ENCODE measurements at places on chromosomes 1 and 21.

DNA sequence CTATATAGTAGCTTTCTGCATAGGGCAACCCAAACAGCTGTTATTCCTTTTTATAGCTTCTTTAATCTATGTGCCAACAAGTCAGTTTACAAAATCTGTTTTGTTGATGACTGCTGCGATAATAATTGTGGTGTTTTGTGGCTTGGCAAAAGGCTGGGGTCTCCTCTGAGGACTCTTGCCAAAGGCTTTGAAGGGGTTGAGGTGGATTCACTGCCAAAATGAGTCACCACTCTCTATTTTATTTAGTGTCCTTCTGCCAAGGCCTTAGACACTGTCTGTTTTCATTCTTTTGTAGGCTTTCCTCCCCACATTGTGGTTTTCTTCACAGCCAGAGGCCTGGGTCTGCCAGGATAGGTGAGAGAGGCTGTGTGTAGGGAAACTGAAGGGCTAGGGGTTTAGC is 161.8 kb downstream of the NFIA start:
- DNase-seq: no peak

DNA sequence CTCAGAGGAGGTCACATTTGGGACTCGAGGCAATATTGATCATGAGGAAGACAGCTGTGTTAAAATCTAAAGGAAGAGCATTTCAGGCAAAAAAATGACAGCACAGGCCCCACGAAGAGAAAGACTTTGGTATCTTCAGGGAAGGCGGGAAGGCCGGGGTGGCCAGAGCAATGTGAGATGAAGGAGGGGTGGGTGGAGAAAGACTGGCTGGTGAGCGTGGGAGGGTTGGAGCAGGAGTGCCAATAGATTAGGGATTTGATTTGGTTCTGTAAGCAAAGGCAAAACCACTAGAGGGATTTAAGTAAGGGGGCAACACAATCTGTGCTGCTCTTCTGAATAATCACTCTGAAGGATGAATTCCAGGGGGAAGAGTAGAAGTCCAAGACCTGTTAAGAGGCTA is 48.0 kb upstream of the BCL9 start:
- no peak for DNase-seq

DNA sequence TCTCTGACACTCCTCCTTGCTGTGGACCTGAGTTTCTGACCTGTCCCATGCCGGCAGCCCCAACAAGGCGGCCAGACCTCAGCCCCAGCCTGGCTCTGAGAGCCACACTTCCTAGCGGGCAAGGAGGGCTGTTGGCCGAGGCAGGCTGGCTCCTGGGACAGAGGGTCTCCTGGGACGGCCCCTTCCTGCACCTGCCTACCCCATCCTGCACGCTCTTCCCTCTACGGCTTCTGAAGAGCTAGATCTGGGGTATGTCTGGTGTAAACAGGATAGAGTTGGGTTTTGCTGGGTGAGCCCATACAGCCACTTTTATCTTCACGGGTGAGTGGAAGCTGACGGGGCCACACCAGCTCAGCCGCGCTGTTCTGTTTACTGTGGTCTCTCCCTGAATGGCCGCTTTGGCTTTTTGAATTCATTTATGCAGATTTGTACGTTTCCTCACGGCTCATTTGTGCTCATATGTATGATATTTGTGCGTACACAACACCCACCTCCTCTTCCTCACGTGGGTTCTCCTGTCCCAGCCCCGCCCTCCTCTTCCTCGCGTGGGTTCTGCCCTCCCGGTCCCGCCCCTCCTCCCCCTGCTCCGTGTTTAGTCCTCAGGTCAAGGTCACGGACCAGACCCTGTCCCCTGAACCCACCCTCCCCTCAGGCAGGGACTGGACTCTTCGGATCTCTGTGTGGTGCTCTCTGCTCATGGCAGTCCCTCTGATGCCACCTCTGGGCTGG is 34.7 kb upstream of the POFUT2 start:
- no peak for DNase-seq

DNA sequence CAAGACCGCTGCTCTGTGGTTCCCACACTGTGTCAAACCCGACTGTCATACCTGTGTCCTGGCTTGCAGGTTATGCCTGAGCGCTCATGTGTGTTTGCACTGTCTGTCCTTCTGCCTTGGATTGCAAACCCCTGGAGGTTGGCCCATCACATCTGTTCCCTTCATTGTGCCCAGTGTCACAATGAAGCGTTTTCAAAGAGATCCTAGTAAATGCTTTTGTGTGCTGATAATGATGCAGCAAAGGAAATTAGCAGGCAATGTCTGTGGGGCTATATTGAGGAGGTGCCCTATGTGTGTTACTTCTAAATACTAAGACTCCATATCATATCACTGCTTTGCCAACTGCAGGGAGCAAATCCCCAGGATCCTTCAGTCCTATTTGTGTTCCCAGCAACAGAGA is 424.4 kb upstream of the NFIA start:
- no peak for DNase-seq

DNA sequence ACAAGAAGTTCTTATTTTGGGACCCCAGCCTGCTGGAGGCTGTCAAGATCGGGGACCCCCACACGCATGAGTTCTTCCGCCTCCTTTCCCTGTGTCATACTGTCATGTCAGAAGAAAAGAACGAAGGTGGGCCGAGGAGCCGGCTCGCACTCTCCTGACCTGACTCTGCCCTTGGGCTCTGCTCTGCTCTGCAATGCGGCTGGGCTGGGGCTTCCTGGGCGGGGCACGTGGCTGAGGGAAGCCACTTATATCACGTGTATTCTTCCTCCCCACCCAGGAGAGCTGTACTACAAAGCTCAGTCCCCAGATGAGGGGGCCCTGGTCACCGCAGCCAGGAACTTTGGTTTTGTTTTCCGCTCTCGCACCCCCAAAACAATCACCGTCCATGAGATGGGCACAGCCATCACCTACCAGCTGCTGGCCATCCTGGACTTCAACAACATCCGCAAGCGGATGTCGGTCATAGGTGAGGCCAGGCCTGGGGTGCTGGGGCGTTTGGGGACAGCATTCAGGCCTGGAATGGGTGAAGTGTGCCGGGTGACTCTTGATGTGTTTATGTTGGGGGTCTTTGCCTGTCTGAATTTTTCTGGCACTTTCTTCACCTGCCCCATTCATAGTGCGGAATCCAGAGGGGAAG is 17.6 kb downstream of the ATP8B2 start:
- DNase-seq: no peak

- no peak for DNase-seq
Observed at GRCh38 chr1:53420341-53420740, 38.9 kb upstream of the DMRTB1 start.

Data from muscle of back (tissue), 13 donors.